ENCODE measurements at places on chromosomes 11 and 22.

GRCh38 chr11:117794772-117795629, 2.0 kb downstream of the DSCAML1 start:
- no peak for DNase-seq

DNA sequence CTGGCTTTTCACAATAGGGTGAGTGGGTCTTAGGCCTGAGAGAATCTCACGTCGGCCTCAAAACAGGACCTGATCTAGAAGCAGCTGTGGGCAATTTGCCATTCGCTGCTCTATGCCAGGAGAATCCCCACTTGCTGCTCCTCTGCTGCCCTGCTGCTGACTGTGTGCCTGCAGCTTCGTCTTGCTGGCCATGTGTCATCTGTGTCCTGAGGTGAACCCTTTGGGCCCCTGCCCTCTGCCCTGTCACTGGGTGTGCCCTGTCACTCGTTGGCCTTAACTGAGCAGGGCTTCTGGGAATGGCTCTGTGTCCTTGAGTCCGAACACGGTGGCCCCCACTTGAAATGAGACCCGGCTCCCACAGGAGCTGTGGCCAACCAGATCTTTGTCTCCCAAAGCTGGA, 6.2 kb downstream of the NAA40 start:
- no peak for DNase-seq

DNA sequence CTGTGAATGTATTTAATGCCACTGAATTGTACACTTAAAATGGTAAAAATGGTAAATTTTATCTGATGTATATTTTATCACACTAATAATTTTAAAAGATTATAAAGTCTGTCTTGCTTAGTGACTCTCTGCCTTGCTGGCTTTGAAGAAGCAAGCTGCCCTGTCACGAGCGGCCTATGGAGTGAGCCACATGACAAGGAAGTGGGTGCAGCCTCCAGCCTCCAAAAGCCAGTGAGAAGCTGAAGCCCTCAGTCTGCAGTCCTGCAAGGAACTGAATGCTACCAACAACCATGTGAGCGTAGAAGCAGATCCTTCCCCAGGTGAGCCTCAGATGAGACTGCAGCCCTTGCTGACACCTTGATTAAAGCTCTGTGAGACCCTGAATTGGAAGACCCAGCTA, 20.0 kb downstream of the C11orf24 start:
- DNase-seq, result no peak

GRCh38 chr11:116613206-116613875, 159.4 kb downstream of the BUD13 start:
- DNase-seq, result no peak

DNA sequence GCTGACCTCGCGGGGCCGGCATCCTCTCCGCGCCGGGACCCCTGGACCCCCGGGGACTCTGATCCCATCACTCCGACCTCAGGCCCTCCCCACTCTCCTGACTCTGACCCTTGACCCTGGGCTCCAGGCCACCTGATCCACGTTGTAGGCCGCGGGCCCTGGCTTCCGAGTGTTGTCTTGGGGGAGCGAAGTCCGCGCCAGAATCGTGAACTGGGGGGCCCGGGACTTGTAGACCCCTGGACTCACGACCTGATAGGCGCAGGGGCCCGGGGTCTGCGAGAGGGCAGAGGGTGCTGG, 716 bp upstream of the TYMP start:
- DNase-seq, result no peak

GRCh38 chr11:10287140-10287539, 6.9 kb downstream of the SBF2 start:
- DNase-seq, result no peak

DNA sequence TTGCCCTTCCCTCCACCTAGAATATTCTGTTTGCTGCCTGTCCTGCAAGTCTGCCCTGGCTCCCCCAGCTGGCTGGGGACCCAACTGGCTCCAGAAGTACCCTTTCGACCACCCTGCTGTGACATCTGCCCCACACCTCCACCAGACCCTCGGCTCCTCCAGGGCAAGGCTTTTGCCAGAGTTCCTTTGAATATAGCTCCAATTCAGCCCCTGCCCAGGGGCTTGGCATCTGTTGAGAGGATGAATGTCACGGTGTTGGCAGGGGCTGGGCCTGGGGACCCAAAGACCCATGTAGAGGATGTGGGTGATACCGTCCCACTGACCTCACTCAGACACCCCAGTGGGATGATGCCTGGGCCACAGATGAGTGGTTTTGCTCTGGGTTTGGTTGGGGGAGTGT, 4.0 kb downstream of the NLRP6 start:
- no peak for DNase-seq

- DNase-seq, result no peak
These were observed 5.5 kb upstream of the NEAT1 start for GRCh38 chr11:65416841-65417701.

DNA sequence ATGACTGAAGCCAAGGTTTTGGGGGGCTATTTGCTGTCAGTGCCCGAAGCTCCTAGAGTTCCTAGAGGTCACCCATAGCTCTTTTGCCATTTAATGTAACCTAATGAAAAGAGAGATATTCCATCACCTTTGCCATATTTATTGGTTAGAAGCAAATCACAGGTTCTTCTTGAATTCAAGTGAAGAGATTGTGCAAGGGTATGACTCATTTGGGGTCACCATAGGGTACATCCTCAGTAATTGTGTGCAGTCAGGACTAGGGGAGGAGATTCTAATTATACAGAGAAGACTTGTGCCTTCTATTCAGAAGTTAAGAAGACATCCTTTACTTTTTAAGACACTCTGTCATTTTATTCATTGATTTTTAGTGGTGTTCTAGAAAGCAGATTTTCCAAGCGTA, 6.9 kb upstream of the PRAME start:
- DNase-seq, result no peak

DNA sequence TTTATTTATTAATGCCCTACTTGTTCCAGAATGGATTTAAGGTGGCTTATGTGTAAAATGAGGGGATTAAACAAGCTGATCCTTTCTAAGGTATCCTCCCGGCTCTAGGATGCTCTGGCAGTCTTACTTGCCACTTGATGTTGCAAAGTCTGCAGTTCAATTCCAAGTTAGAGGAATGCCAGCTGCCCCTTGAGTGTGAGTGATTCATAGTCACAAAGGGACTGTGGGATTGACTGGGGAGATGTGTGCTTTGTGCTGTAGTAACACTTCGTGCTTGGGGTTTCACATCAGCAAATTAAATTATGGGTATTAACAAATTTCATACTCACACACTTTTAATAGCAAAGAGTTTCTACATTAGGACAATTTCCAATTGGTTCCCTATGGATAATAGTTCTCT, 550.8 kb upstream of the CADM1 start:
- no peak for DNase-seq

DNA sequence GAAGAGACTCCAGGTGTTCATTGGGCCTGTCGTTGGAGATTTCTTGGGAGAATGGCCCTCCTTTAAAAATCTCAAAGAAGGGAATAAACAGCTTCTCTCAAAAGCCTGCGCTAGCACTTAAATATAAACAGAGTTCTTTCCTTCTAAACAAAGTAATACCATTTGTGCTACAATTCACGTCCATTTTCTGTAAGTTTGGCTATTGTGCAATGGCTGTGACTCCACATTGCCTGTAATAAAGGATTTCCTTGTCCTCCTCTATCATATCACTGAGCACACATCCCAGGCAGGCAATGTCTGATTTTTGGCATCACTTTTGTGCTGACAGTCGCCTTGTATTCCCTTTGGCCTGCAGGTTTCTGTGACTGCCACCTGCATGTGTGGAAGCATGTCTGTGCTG, 4.9 kb upstream of the ADAMTS8 start:
- no peak for DNase-seq

- no peak for DNase-seq
These were observed 1.4 kb downstream of the RIN1 start for GRCh38 chr11:66334605-66335442.

DNA sequence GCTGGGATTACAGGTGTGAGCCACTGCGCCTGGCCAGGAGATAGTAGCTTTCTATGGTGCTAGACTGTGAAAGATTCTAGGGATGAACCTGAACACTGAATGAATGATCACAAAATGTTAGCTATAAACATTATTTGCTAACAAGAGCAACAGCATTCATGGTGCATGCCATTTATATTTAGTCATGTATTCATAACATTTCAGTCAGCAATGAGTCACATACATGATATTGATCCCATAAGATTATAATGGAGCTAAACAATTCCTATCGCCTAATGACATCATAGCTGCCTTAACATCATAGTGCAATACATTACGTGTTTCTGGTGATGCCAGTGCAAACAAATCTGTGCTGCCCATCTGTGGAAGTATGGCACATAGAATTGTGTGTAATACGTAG, 164.1 kb downstream of the ARHGAP42 start:
- no peak for DNase-seq

DNA sequence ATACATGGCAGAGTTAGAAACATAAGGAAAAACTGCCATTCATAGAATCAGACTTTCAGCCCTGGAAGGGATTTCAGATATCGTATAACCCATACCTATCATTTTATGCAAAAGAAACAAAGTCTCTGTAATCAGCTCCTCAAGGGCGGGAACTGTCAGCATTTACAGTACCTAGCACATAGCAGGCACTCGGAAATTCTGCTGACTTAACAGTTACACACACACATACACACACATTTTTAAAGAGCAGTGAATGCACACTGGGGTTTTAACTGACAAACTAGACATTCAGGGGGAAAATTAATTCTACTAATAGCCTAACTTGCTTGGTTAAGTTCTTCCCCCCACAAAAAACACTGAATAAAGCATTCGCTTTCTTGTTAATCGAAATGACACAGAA, 8.7 kb downstream of the GNG3 start:
- DNase-seq, result no peak

DNA sequence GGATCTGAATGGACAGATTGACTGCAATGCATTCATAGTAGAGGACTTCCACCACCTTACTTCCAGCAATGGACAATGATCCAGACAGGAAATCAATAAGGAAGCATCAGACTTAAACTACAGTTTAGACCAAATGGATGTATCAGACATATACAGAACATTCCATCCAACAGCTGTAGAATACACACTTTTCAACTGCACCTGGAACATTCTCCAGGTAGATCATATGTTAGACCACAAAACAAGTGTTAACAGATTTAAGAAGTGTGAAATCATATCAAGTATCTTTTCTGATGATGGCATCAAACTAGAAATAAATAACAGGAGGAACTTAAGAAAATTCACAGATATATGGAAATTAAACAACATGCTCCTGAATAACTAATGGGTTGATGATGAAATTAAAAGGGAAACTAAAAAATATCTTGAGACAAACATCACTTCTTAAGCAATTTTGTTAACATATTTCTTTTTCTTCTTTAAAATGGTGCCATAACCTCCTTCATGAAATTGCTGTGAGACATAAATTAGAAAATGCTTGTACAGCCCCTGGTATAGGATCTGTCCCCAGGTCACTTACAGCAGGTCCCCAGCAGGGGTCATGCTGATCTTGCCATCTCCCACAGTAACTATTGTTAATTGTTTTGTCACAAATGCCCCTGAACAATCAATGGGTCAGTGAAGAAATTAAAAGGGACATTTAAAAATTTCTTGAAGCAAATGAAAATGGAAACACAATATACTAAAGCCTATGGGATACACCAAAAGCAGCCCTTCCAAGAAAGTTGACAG, 100.0 kb upstream of the OR4B1 start:
- no peak for DNase-seq

DNA sequence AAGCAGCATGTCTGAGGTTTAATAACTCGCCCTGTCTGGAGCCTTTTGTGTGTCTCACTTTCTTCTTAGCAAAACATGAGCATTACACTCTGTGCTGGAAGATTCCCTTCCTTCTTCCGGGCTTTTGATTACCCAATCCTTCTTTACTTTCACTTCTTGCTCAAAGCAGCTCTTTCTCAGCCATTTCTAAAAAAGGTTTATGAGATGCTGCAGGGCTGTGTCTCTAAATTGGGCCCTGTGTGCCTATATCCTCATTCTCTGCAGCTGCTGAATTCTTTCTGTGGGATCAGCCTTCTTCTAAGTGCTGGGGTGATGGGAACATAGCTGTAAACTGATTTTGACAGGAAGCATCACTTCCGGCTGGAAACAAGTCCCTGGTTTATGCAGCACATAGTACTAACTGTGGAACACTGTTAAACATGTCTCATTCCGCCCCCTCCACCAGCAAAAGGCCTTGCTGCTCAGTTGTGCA, 71.8 kb downstream of the PIWIL4 start:
- DNase-seq, result no peak

- no peak for DNase-seq
These were observed 134.3 kb upstream of the LDLRAD3 start for GRCh38 chr11:35809561-35809960.

- DNase-seq, result no peak
These were observed 39.0 kb downstream of the APOL5 start for GRCh38 chr22:35756722-35757121.

All from NCI-H1436 treated with DMSO at 0.1 percent for 48 hours (cell line).